ENCODE measurements at places on chromosomes 7 and 10.

GRCh38 chr10:30755441-30755953 is 125.9 kb upstream of the LYZL2 start:
- no peak for DNase-seq

GRCh38 chr10:99630433-99630832 is 10.2 kb upstream of the SLC25A28 start:
- no peak for DNase-seq

DNA sequence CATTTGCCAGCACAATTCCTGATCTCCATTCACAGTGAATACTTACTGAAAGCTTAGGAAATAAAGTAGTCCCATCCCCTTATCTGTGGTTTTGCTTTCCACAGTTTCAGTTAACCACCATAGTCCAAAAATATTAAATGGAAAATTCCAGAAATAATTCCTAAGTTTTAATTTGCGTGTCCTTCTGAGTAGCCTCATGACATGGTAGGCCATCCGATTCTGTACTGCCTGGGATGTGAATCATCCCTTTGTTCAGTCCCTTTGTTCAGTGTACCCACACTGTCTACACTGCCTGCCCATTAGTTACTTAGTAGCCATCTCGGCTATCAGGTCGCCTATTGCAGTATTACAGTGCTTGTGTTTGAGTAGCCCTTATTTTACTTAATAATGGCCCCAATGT is 14.2 kb downstream of the RAB11FIP2 start:
- no peak for DNase-seq

DNA sequence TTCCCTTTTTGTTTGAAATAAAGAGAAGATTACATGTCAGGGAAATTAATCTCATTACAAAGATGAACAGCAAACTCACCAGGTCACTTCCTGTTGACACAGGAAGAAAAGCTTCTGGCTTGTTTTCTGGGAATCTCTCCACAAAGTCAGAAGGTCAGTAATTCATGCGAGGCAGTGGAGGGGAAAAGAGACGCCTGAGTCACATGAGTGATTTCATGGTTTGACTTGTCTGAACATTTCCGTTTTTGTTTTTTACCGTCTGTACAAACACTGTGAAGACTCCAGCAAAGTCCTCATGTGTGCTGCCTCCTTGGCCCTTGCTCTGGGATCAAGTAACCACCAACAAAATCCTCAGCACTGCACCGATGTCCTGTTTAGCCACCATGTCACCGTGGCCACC is 2.5 kb upstream of the HABP2 start:
- DNase-seq: no peak

DNA sequence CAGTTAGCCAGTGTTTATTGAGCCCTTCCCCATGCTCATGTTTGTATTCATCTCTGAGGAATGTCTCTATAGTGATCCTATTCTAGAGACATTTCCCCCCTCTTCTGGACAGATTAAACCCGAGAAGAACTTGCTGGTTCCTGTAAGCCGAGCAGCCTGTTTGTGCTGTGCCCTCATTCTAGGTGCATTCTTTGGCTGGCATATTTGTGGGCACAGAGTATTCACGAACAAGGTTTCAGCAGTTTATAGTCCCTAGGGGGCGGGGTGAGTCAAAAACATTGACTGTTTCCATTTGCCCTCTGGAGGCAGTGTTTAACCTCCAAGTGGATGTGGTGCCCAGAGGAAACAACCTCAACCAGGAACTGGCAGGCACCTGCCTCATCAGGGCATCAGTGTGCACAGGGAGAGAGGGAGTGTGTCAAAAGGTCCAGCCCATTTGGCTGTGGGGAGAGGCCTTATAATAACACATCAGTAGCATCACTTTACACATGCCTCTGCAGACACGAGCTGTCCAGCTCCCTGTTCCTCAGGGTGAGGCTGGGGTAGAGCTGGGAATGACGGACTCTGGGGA is 273.3 kb upstream of the LRGUK start:
- DNase-seq: no peak

DNA sequence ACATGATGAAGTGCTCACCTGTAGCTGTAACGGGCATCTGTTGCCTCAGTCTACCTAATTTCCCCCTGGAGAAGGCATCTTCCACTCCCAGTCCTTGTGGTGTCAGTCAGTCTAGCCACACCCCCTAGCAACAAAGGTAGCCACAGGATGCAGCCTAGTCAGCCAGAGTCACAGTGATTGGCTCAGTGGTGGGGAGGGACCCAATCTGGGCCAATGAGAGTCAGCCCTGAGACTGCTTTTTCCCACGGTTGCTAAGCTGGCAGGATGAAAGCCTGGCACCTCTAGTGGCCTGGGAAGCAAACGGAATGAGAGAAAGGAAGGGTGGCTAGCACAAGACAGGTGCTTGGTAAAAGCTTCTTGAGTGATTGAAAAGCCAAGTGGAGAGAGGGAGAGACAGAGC is 118.6 kb downstream of the SH3PXD2A start:
- DNase-seq: no peak

DNA sequence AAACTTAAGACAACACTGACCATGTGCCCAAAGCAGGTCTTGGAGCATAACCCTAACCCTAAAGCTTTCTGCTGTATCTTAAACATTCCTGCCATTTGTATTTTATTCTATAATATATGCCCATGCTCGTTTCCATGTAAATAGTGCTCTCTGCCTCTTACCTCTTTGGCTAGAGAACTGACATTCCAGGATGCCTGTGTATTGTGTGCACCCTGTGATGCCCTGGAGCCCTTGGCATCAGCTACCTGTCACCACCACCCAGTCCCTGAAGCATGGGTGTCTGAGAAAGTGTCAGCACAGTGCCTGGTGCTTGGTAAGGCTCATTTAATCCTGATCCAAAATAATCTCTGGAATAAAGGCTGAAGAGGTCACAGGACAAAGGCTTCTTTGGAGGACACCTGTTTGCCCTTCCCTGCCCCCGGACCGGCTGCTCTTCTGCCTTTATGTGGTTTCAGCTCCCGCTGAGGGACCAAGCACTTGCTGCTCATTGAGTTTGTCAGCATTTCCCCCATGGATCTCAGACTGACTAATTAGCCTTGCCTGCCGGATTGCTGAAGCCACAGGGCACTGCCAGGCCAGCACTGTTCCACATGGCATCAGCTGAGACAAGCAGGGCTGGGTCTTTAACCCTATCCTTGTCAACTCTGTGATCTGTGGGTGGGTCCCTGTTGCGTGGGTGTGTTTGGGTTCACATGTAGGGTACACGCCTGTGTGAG is 139.1 kb upstream of the SORCS3 start:
- DNase-seq: no peak
